ENCODE measurements at places on chromosomes 16 and 17.
A peak's percentile ranks its signal among the peaks of the same experiment; 100 is the strongest.

DNA sequence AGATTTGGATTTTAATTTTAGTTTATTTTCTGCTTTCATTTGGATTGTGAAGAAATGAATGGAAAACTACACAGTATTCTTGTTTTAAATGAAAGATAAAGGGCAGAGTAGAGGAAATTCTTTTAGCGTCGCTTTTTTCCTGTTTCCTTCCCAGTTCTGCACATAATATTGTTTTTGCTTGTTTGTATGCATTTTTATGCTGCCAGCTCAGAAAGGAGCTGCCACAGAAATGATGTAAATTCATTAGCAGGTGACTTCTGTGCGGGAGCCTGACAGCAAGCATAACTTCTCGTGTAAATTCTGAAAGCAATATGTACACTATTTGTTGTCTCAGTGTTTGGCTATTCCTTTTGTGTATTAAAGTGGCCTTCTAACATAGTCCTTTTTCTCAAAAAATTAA lies 234.6 kb downstream of the PHKB start:
- no peak for DNase-seq

GRCh38 chr16:89120921-89121351 lies 27.3 kb downstream of the ACSF3 start:
- no peak for DNase-seq

GRCh38 chr16:86874141-86874540 lies 295.8 kb downstream of the FOXL1 start:
- DNase-seq: no peak

GRCh38 chr16:67668495-67669157 lies 2.0 kb downstream of the C16orf86 start:
- DNase-seq: no peak

DNA sequence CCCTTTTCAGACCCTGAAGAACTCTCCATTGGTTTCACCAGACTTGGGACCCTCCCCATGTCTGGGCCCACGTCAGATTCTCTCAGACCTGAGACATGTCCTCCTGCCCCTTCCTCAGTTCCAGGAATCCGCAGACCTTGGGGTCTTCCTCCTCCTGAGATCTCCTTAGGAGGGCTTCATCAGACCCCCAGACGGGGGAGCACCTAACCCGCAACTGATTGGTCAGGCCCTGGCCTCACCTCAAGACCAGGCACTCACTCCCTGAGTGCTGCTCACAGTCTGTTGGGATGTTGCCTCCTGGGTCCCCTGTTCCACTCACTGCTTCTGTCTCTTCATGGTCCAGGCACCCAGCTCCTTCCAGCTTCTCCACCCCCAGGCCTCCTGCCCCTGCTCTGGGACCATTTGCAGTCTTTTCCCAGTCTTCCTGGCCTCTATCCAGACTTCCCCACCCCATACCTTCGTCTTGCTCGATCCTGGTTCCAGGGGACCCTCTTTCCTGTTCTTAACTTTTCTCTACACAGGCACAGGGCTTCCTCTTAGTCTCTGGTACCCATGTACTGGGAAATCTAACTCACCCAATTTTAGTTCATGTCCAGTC lies 1.2 kb downstream of the GID4 start:
- DNase-seq: no peak

DNA sequence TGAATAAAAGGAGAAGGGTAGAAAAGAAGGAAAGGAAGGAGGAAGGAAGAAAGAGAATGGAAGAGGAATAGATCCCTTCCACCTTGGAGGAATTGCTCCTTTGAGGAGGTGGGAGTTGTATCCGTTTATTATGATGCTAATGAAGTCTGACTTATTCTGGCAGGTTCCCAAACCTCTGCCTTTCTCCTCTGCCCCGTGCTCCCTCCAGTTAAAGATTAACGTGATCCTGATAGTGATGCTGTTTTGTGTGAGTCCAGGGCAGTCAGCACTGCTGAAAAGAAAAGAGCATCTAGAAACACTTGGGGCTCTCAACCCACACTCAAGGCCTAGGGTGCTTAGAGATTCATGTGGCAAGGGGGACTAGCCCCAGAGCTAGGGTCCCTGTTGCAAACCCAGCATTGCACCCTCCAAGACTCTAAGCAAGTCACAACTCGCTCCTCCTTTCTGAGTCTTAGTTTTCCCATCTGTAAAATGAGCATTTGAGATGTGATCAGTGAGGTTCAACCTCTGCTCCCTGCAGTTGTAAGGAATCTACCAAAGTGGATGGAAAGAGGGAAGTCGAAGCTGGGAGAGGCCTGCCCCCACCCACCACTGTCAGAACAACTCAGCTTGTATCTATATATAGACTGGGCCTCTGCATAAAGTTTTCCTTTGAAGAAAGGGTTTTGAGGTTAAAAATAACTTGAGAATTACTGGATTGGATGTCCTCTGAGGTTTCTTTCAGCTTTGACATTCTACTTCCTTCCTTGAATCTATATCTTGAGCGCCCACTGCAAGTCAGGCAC lies 46.9 kb upstream of the TMEM132E start:
- DNase-seq: no peak

DNA sequence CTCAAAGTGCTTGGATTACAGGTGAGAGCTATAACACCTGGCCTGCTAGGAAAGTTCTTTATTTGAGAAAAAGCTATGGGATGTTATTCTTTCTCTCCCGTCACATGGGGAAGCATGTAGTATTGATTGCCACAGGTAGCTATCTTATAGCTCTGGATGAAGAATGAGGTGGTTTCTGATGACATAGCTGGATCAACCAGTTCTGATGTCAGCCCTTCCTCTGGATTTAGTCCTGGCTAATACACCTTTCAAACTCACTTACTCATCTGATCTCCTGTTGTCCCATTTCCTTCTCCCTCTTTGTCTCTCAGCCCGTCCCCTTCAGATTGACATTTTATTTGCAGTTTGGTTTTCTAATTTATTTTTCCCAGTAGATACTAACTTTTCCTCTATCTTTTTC lies 14.1 kb upstream of the PPM1D start:
- DNase-seq: no peak

DNA sequence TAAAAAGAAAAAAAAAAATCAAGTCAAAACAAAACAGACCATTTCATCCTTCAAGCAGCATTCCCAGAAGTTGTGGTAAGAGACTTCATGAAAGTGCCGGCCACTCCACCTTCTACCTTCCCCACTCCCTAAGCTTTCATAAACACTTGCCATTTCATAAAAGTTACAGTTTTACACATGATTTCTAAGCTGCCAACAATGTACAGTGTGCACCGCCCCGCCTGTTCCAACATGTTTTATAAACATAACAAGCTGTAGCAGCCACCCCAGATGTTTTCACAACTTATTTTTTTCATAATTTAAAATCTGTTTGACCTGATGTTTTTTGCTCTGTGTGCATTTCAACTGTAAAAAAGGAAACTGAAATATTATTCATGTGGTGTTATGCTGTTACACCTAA lies 608.1 kb downstream of the TOX3 start:
- DNase-seq: no peak

GRCh38 chr17:77420804-77421629 lies 280.2 kb downstream of the SEC14L1 start:
- DNase-seq: no peak

- DNase-seq: peak; percentile 68
Observed at GRCh38 chr17:4420692-4421131, 13.0 kb upstream of the SPNS3 start.

DNA sequence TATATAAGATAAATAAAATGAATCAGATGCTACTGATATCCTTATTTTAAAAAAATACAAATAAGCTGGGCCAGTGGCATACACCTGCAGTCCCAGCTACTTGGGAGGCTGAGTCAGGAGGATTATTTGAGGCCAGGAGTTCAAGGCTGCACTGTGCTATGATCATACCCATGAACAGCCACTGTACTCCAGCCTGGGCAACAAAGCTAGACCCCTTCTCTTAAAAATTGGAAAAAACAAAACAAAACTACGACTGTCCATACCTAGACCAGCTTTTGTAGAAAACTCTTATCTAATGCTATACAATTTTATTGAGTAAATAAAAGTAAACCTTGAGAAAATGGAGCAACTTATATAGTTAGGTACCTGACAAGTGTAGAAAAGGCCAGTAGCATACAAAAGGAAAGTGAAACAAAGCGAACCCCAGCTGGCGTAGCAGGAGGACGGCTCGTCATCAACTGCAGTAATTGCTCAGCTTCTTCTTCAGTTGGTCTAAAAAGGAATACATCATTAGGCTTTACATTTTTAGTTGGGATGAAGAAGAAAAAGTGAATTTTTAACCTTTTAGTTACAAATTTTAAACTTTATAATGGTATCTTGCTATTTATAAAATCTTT lies 23.6 kb downstream of the INTS2 start:
- DNase-seq: no peak

DNA sequence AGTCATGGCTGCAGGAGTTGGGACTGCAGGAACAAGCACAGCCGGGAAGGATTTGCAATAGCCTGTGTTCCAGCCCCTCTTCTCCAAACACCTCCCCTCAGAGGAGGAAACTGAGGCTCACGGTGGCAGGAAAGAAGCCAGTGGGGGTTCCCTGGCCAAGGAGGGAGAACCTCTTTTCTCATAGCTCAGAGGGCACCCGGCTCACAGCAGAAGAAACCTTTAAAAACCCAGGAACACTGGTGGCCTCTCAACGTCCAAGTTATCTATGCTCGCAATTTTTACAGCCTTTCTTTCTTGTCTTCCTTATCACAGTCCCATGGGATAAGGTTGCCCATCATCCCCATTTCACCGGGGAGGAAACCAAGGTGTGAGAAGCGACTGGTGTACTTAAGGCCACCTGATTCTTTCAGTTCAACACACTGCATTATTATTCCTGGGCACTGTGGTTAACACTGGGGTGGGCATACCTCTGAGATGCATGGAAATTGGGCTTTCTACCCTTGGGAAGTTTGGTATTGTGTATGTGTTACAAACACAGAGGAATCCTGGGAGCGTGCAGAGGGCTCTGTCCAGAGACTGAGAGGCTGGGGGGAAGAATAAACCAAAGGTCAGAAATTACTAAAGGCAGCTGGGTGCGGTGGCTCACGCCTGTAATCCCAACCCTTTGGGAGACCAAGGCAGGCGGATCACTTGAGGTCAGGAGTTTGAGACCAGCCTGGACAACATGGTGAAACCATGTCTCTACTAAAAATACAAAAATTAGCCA lies 791 bp upstream of the ZNF629 start:
- DNase-seq: peak; percentile 45

DNA sequence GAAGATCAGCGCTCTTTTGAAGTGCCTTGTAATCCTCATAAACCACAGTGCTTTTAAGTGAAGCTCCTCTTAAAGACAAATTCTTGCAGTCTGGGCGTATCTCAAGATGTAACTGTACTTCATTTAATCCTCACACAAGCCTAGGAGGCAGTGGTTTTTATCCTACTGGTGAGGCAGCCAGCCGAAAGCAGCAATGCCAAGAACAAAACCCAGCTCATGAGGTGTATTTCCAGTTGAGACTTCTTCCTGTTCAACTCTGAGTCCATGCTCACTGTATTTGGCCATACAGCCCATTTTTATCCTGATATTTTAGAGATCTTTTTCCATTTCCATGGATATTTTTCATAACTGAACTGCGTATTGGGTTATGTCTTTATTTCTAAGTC lies 13.7 kb downstream of the CTRB2 start:
- DNase-seq: no peak

- DNase-seq: no peak
Observed at GRCh38 chr16:67580202-67580601, 17.9 kb downstream of the CTCF start.

- DNase-seq: no peak
Observed at GRCh38 chr16:78180349-78180748, 80.9 kb downstream of the WWOX start.

- no peak for DNase-seq
Observed at GRCh38 chr17:21146362-21147015, 19.7 kb downstream of the DHRS7B start.

DNA sequence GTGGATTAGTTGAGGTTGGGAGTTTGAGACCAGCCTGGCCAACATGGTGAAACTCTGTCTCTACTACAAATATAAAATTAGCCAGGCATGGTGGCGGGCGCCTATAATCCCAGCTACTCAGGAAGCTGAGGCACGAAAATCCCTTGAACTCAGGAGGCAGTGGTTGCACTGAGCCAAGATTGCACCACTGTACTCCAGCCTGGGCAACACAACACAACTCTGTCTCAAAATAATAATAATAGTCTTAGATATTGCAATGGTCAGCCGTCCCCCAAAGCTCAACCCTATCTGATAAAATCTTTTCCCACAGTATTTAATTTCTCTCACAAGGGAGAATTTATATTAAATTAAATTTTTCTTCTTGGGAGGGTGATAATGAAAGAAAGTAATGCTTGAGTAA lies 169.6 kb downstream of the XYLT1 start:
- no peak for DNase-seq

- peak; percentile 28 for DNase-seq
Observed at GRCh38 chr16:49639739-49640431, 216.0 kb downstream of the ZNF423 start.

GRCh38 chr16:4647644-4647980 lies 23.0 kb downstream of the MGRN1 start:
- no peak for DNase-seq

DNA sequence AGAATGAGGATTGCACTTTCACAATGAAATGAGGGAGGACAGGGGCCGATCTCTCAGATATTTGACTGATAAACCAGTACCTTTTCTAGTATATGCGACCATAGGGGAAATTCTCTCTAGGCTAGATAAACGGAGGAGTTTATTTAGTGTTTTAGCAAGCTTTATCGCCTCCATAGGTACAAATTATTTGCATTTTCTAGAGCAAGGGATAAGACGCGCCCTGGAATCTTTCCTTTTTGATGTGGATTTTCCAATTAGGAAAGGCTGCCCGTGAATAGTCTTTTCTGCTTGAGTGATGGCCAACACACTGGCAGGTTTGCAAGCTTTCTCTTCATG lies 351 bp upstream of the GDPD1 start:
- DNase-seq: no peak

GRCh38 chr16:54677308-54677950 lies 253.2 kb upstream of the IRX5 start:
- no peak for DNase-seq

GRCh38 chr16:84599521-84600202 lies 18.2 kb downstream of the COTL1 start:
- peak; percentile 42 for DNase-seq

DNA sequence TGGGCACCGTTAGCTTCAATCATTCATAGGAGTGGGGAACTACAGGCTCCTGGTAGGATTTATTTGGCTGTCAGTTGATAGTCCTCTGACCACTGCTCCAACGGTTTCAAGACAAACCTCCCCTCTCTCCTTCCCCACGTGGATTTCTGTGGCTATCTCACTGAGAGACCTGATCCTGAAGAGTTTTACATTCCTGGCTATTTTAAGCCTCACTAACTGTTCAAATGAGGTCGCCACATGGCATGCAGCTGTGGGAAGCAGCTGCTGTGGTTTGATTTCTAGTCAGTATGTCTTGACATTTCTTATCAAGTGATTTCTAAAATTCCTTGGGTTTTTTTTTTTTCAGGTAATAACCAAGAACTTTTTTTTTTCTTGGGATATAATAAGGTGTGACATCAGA lies 38.3 kb downstream of the CDK5R1 start:
- no peak for DNase-seq

GRCh38 chr16:89345642-89346150 lies 128.2 kb downstream of the ZNF778 start:
- DNase-seq: no peak

- no peak for DNase-seq
Observed at GRCh38 chr17:28477928-28478327, 4.5 kb downstream of the SLC13A2 start.

- no peak for DNase-seq
Observed at GRCh38 chr17:34637041-34637547, 57.7 kb downstream of the TMEM132E start.

GRCh38 chr16:83472776-83473501 lies 334.8 kb upstream of the HSBP1 start:
- no peak for DNase-seq

All from colonic mucosa (tissue), 4 donors.